ENCODE measurements at places on chromosomes 1 and 21.

DNA sequence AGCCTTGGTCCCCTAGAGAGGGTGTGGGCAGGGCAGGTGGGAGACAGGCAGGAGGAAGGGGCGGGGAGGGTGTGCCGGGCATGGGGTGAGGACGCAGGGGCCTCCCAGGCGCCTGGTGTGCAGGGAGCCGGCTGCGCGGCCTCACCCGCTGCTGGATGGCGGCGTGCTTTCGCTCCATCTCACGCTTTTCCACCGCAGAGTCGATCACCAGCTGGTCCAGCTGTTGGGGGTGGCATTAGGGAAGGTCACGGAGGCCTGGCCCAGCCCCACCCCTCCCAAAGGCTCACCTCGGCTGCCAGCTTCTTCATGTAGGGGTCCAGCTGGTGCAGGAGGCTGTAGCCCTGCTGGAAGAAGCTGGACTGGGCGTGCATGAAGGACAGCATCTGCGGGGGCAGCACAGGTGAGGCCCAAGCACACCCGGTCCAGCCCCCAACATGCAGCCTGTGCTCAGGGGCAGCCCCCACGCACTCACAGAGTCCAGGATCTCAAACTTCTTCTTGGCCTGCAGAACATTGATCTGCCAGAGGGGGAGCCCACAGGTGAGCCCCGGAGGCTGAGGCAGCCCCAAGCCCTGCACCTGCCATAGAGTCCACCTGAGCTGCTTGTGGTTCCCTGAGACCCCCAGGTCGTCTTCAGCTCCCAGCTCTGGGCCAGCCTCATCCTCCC is 7.9 kb downstream of the ACAP3 start:
- DNase-seq = peak; percentile 34

- peak; percentile 80 for DNase-seq
Measured at GRCh38 chr1:34786521-34787325, 5.7 kb downstream of the GJB3 start.

- DNase-seq = no peak
Measured at GRCh38 chr1:41041614-41042270, 20.2 kb upstream of the SLFNL1 start.

- no peak for DNase-seq
Measured at GRCh38 chr1:170864238-170864637, 71.1 kb upstream of the MROH9 start.

- no peak for DNase-seq
Measured at GRCh38 chr21:42475036-42475435, 21.0 kb downstream of the RSPH1 start.

DNA sequence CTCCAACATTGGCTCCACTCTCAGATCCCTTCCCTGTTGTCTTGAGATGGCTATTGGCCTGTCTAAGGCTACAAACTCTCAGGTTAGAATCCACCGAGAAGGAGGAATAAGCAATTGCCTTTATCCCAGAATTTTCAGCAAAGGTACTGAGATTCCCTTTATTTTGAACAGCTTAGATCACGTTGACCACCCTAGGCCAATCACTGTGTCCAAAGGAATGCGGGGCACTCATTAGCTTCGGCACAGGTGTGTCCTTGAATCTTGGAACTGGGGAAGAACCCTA is 6.9 kb downstream of the S100A11 start:
- DNase-seq = no peak

DNA sequence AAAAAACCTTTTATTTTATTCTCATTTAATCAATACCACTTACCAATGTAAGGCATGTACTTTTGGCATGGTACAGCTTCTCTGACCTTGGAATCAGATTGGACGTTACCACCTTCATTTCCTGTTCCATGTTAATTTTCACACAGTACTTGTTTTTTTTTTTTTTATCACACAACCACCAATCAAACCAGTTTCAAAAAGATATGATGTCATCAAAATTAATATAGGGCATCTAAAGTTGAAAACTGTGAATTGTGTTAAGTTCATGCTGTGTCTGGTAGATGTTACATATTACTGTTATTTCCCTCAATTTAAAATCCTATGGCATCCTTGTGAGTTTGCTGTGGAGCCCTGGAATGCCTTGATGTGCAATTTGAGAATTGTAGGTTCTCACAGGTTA is 85.1 kb downstream of the NPHS2 start:
- DNase-seq = no peak

- DNase-seq = peak; percentile 44
Measured at GRCh38 chr1:170967042-170967910, 31.9 kb downstream of the MROH9 start.

- peak; percentile 70 for DNase-seq
Measured at GRCh38 chr1:223337174-223337869, 26.7 kb downstream of the SUSD4 start.

DNA sequence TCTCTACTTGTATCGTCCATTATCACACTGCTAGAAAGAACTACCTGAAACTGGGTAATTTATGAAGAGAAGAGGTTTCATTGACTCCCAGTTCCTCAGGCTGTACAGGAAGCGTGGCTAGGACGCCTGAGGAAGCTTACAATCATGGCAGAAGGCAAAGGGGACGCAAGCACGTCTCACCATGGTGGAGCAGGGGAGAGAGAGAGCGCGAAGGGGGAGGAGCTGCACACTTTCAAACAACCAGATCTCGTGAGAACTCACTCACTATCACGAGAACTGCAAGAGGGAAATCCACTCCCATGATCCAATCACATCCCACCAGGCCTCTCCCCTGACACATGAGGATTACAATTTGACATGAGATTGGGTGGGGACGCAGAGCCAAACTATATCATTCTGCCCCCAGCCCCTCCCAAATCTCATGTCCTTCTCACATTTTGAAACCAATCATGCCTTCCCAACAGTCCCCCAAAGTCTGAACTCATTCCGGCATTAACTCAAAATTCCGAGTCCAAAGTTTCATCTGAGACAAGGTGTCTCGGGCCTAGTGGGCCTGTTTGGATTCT is 8.0 kb downstream of the MMEL1 start:
- no peak for DNase-seq

DNA sequence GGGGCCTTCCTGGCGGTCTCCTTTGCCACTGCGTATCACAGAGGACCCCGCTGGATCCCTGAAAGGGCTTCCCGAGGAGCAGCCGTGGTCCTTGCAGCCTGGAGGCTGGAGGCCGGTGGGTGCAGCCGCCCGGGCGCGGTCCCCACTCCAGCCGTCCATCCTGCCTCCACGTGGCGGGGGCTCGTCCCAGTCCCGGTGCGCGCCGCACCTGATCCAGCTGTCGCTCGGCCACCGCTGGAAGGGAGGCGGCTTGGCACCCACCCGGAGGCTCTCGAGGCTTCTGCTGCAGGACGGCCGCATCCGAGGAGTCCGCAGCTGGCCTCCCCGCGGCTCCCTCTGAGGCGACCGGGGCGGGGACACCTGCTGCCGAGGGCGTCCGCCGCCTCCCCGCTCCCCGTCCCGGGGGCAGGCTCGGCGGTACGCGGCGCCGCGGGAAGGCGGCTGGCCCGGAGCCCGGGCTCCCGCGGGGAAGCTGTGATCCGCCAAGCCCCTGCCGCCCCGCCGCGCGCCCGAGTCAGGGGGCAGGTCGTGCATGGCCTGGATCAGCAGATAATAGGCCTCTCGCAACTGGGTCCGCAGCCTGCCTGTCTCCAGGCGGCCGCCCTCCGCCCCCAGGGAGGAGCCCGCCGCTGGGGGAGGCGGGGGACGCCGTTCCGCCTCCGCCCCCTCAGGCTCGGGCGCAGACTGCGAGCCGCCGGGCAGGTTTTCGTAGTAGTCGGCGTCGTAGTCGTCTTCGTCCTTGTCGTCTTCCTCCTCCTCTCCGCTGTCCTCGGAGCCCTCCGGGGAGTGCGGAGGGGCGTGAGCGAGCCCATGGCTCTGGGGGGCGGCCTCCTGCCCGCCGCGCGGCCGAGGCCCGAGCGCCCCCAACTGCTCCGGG is at the start of gene SYDE2:
Gene SYDE2 (minus strand): TSS at position 554 of the 877 bp plus-strand sequence. CDS start 20 bp downstream, at position 534.
- DNase-seq = peak; percentile 46

- DNase-seq = no peak
Measured at GRCh38 chr1:183719289-183719688, 66.2 kb upstream of the APOBEC4 start.

- no peak for DNase-seq
Measured at GRCh38 chr1:8359617-8360481, 41.9 kb downstream of the SLC45A1 start.

- no peak for DNase-seq
Measured at GRCh38 chr1:213987927-213988506, at the start of gene PROX1. PROX1 (plus strand) TSS chr1:213987973; CDS start chr1:213996536, 8,563 bp downstream.

GRCh38 chr1:64513545-64513944 is 43.6 kb downstream of the CACHD1 start:
- DNase-seq = no peak

- no peak for DNase-seq
Measured at GRCh38 chr1:229300099-229300757, 29.3 kb downstream of the RAB4A start.

Data from cerebellar cortex (tissue), 1 donor.